ENCODE measurements at places on chromosomes 7 and 10.

DNA sequence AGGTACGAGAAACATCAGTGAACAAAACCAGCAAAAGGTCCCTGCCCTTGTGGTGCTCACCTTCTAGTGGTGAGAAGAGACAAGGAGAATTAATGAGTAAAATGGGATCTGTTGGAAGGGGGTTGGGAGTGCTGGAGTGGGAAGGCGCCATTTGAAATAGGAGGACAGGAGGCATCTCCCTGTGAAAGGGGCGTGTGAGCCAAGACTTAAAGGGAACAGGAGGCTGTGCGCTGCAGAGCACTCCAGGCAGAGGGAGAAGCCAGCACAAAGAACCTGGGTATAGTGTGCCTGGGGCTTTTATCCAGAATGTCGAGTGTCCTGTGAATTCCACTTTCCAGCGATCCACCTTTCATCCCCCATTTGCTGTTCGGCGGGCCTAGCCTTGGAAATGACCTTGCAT lies 497.9 kb upstream of the GALNT17 start:
- DNase-seq: no peak

DNA sequence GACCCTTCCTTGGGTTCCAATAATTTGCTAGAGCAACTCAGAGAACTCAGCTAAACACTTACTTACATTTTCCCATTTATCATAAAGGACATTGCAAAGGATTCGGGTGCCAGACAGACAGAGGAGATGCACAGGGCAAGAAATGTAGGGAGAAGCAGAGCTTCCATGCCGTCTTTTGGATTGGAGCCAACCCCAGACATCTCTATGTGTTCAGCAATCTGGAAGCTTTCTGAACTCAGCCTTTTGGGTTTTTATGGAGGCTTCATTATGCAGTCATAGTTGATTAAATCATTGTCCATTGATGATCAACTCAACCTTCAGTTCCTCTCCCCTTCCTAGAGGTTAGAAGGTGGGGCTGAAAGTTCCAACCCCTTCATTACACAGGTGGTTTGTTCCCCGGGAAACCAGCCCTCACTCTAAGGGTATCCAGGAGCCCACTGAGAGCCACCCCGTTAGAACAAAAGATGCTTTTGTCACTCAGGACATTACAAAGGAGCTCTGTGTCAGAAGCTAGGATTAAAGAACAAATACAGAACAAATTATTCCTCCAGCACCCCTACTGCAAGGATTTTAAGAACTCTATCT lies 211.9 kb upstream of the VSTM2A start:
- no peak for DNase-seq

- no peak for DNase-seq
These were observed 54.6 kb upstream of the NRG3 start for GRCh38 chr10:81820418-81820817.

DNA sequence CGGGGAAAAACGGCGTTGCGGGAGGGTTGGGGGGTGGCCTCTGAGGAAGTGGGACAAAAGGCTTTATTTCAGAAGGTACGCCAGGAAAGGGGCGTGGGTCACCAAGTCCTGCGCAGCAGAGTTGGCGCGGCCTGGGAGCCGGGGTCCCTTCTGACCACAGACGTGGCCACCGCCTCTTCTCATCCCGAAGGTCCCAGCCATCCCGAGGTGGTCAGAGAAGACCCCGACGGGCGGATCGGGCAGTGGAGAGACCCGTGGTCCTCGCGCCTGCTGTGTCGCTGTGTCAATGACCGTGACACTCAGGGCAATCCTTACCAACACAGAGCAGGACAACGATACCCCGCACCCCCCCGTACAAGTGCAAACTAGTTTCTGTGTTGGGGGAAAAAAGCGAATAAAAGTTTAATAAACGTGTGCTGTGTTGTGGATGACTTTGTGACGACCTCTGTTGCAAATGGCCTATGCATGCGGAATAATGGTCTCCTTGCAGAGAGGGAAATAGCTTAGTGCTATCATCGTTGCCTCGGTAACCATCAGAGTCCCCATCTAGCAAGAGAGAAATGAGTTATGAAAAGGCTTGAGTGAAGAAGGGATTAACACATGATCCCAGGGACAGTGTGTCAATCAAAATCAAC lies 19.4 kb upstream of the GATA3 start:
- peak; percentile 6 for DNase-seq

- no peak for DNase-seq
These were observed 18.6 kb downstream of the FGFR2 start for GRCh38 chr10:121579656-121580055.

- DNase-seq: peak; percentile 84
These were observed 17.1 kb upstream of the CPA1 start for GRCh38 chr7:130363026-130363847.

GRCh38 chr7:36312064-36312914 lies 77.4 kb upstream of the ANLN start:
- DNase-seq: no peak

DNA sequence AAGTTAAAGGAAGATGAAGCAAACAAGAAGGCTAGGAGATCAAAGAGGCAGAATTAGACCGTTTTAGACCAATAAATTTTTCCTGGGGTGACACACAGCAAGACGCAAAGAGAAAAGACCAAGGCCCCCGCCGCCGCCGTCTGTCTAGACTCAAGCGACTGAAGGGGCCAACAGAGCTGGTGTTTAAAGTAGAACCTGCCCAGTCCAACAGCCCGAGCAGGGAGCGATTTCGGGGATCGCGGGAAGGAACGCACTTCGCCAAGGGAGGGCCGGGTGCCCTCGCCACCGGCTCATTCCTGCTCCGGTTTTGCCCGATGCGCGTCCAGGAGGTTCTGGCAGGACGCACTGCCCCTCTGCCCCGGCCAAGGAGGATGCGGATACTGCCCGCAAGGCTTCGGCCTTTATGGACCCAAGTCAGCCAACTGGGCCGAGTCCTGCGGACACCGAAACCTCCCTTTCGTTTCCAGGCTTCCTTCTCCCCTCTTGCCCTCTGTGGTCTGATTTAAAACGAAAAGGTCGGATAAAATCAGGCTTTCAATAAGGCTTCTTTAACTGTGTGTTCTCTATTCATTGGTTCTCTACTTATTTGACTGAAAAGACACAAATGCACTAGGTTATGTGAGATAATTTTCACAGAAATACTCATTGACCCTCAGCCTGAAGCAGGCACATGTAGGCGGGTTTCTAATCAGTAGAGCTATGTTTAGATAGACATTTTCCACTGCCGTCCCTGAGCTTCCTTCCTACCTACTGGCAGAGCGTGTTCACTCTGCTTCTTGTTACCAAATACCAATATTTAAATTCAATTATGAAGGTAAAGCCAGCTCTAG lies 2.2 kb upstream of the HOXA7 start:
- no peak for DNase-seq

DNA sequence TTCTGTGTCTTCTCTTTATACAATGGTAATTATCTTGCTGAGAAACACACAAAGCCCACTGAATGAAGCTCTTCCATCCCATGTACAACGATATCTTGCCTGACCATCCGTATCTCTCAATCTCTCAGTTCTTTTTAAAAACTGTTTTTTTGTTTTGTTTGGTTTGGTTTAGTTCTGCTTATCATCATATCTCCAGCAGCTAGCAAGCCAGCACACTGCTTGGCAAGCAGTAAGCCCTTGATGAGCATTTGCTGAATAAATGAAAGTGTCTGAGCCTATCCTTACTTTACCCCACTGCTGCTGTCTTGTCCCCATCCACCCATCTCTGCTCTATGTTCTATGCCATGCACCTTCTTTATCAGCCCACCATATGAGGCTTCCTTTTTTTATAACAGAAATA lies 34.2 kb downstream of the ITGB1 start:
- no peak for DNase-seq

GRCh38 chr10:91415816-91416215 lies 5.7 kb downstream of the HECTD2 start:
- DNase-seq: no peak

DNA sequence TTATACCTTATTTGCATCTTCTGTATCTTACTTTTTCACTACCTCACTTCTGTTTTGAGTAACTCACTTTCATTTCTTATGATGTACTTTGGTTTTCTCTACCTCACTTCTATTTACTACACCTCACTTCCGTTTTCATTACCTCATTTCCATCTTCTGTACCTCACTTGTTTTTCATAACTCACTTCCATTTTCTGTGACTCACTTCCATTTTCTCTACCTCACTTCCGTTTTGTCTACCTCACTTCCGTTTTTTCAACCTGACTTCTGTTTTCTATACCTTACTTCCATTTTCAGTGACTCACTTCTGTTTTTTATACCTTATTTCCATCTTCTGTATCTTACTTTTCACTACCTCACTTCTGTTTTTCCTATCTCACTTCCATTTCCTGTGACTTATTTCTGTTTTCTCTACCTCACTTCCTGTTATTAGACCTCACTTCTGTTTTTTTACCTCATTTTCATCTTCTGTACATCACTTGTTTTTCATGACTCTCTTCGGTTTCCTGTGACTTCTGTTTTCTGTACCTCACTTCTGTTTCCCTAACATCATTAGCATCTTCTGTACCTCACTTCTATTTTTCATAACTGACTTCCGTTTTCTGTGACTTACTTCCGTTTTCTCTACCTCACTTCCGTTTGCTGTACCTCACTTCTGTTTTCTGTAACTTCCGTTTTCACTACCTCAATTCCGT lies 493.1 kb upstream of the AKR1E2 start:
- DNase-seq: no peak

DNA sequence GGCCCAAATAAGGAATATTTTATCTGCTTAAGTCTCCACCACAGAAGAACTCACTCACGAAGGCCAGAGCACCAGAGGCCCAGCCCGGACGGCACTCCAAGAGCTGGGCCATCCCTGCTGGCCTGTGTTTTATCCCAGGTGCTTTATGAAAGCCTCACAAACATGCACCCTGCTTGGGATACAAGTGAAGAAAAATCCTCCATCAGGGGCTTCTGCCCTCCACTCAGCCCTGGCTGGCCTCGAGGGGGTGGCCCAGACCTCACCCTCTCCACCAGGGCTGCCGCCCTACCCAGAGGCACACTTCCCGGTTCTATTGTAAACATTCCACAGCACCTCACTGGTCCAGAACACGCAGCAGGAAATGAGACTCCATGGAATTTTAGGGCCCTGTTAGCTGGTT lies 19.8 kb upstream of the DNAAF5 start:
- DNase-seq: no peak

DNA sequence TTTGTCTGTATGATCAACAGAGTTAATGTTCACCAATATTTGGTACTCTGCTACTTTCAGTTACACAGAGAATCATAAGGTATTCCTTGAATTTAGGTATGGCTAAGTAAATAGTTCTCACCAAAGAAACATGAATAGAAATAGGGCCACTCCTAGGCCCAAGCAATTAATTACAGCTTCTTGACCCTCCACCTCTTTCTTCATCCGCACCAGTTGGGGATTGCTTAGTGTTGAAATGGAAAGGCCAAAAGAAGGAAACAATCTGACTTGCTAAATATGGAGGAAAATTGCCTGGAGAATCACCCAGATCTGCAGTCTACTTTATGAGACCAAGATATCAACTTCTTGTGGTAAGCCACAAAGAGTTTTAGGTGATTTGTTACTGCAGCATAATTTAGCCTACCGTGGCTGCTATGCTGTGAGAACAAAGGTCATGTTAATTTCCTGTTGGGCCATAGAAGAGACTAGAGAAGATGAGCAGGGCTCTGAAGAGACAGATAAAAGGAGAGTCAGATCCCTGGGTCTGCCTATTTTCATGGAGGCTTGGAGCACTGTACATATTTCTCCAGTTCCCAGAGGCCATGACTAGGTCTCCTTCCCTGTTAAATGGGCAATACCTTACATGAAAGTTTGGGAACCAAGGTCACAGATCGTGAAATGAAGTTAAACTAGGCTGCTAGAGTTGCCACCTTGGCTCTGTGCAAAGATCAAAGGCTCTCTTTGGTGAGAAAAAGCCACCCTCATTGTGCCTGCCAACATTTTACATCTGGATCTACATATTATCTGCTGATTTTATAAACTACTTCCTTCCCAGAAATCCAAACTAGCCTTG lies 93.3 kb upstream of the GDF10 start:
- DNase-seq: no peak

DNA sequence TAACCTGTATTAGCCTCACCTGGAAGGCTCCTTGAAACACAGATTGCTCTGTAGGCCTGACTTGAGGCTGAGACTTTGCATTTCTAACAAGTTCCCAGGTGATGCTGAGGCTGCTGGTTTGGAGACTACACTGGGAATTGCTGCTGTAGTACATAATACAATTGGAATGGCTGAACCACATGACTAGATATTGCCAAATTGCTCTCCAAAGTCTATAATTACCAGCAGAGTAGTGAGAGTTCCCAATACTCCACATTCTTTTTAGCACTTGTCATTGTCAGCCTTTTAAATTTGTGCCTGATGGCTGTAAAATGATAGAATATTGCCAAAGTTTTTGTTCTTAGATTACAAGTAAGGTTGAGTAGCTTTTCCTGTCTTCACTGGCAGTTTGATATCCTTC lies 39.9 kb downstream of the PLEKHA8 start:
- DNase-seq: peak; percentile 78

- peak; percentile 81 for DNase-seq
These were observed 39.6 kb upstream of the HSPB1 start for GRCh38 chr7:76262683-76263402.

GRCh38 chr7:75984130-75985008 lies 10.0 kb downstream of the TMEM120A start:
- no peak for DNase-seq

DNA sequence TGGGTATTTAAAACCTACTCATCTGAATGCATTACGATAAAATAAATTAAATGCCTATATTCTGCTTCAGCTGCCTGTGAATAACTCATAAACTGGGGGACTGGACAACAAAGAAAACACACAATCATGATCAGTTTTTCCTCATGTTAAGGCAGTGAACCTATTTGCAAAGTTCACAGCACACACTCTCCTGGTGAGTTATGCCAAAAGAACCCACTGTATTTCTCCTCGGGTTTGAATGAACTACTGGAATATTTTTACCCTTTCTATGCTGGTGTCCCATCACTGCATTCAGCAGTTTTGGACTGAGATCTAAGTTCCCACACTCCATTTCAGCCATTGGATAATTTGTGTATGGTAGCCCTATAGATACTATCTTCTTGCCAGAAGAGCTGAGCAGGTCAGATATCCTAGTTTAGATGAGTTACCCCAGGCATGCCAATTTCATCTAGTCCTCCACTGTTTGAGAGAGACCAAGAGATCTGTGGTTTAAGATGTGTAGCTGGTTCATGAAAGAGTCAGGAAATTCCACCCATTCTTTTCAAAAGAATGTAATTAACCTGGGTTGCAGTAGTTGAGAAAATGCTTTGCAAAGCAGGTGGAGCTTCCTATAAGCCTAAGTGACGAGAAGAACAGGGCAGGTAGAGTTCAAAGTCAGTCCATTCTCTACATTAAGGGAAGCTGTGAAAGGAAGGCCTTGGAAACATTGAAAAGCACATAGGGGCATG lies 101.7 kb downstream of the PLXDC2 start:
- no peak for DNase-seq

GRCh38 chr7:22419488-22419887 lies 62.5 kb upstream of the RAPGEF5 start:
- no peak for DNase-seq

DNA sequence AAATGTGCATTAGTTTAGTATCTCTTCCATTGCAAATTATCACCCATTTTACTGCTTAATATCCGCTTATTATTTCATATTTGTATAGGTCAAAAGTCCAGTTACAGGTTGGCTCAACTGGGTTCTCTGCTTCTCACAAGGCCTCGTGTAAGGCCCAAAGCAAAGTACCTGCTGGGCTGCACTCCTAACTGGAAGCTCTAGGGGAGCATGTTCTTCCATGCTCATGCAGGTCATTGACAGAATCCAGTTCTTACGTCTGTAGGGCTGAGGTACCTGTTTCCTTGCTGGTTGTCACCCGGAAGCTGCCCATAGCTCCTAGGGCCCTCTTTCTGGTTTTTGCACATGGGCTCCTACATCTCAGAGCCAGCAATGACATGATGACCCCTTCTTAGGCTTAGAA lies 79.6 kb downstream of the RAPGEF5 start:
- DNase-seq: no peak

Measured in AG20443 (cell line).